ENCODE measurements at places on chromosomes 6 and 20.

GRCh38 chr6:125886021-125886420 lies 70.5 kb upstream of the HINT3 start:
- no peak for DNase-seq

DNA sequence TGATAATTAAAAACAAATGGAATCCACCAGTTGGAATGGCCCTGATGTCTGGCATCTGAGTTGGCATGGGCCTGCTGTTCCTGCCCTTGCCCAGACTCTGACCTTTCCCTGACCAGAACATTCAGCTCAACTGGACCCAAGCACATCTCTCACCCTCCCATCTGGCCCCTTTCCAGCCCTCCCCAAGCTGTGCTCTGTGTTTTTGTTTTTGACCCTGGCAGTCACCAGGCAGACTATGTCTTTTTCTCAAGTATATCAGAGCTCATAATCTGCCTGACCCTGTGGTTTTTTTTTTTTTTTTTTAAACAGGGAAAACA lies 117.6 kb downstream of the TRDN start:
- DNase-seq: no peak

DNA sequence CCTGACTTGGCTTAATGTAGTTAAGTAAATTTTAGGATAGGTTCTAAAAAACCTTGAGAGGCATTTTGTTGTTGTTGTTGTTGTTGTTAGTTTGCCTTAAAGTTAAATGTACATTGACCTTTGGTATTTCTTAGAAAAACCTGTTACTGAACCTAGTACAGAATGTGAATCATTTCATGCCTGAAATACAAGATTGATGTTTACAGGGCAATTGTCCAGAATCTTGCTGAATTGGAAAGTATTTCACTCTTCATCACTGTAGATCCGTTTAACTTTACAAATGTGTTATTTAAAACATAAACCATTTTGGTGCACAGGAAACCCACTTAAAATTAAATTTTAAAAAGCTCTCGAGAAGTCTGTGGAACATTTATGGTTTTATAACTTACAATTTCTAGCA lies 75.0 kb downstream of the CEP57L1 start:
- DNase-seq: no peak

DNA sequence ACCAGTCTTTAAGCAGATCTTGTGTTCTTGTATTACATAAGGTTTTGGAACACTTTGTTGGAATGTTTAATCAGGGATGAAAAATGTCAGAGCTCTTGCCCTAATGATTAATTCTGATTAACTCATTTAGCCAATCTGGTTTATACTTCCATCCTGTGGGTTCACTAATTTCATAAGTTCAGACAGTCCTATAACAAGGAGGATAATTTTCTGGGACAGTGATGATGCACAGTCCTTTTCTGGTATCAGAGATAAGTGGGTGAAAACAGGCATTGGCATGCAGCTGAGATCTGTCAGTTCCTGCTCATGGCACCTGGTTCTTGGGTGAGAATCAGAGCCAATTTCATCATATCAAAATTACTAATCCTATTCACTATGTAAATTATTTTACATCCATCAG lies 125.0 kb upstream of the LAMA2 start:
- DNase-seq: no peak

GRCh38 chr6:2192976-2193375 lies 52.4 kb downstream of the GMDS start:
- no peak for DNase-seq
